ENCODE measurements at places on chromosomes 13 and 19. TPM values are rescaled to one million over a fixed set of nuclear protein-coding genes. Genes with fewer than 3 reads are reported as not detected.
A peak's percentile ranks its signal among the peaks of the same experiment; 100 is the strongest.

LHFPL6 gene
- total RNA-seq: 4.8 TPM

DNA sequence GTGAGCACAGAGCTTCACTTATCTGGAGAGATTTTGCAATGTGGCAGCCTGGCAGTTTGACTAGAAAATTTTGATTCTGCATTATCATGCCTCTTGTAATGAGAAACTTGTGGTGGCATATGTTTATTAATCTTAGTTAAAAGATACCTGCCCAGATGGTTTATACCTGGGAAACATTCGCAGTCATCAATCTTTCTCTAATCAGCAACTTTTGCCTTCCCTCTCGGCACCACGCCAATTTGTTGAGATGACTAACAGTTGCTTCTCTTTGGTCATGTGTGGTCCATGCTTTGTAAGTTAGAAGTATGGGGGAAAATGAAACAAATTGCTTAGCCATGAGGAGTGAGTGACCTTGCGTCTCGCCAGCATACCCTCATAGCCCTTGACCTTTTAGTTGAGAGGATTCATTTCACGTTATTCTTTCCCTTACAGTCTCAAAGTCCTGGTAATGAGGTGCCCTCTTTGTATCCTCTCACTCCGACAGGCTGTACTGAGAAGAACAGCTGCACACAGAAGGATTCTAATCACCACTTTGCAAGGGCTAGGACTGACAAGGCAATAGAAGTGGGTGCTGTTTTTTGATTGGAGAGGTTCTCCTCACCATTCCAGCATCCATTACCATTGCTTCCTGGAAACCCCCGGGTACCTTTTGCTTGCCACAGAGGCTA, 201.4 kb downstream of the OXGR1 start:
- DNase-seq: no peak
- no peaks in the 10 kb centered on the region for H3K27me3 ChIP-seq
- no peaks in the 10 kb centered on the region for H3K4me1 ChIP-seq
- H3K27ac ChIP-seq: no peak overlapping the region
- H3K36me3 ChIP-seq: no peaks in the 10 kb centered on the region
- H3K4me3 ChIP-seq: no peak overlapping the region

DNA sequence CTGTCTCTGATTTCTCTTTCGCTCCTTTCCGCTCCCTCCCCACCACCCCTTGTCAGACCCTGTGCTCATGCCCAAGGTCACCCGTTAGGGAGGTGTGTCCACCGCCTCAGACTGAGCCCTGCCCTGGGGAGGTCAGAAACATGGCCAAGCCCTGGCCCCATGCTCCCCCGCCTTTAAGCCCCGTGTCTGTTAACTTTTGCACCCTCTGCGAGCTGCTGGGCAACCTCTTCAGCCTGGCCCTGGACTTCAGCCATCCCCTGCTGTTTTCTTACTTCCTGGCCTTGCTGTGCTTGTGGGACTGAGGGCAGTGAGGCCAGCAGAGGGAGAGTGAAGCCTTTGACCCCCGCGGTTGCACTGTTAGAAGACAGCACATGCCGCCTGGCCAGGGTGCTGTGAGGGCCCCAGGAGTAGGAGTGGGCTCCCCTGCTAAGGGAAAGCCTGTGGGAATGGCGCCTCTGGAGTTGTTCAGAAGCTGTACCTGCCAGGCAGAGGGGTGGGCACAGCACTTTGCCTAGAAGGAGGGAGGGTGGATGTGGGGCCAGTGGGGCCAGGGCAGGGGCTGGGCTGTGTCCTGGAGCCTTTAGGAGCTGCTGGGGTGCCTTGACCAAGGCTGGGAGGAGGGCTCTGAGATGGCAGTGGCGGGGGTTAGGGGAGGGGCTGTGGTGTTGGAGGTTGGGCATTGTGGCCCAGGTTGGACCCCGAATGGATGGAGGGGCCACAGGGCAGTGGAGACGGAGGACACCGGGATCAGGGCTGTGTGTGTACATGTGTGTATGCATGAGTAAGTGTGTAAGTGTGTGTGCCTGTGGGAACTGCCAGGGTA, 7.9 kb downstream of the UPF1 start:
- H3K4me3 ChIP-seq: no peak overlapping the region
- H3K4me1 ChIP-seq: peaks cover 49% of the 10 kb centered on the region
- DNase-seq: no peak
- H3K36me3 ChIP-seq: peaks cover 44% of the 10 kb centered on the region
- H3K27ac ChIP-seq: peak overlapping the region; percentile 33

DNA sequence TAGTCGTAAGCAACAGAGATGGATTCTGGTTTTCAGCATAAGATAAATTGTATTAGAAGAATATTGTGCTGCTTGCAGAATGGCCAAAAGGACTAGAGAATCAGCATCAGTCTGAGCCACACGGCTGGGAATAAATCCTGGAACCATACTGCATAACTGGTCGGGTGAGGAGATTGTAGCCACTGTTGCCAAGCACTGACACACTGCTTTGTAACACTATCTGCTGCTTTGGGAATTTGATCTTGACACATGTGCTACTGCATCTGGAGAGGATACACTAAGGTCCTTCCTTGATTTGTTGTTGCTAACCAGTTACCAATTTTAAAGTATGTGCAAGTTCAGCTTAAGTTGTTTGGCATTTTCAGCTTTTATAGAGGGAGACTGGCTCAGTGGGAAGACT, 1.9 kb downstream of the HNRNPA1L2 start:
- peaks cover 4% of the 10 kb centered on the region for H3K4me1 ChIP-seq
- no peak overlapping the region for H3K27ac ChIP-seq
- H3K4me3 ChIP-seq: no peak overlapping the region
- no peak for DNase-seq
- peaks cover 47% of the 10 kb centered on the region for H3K36me3 ChIP-seq

DNA sequence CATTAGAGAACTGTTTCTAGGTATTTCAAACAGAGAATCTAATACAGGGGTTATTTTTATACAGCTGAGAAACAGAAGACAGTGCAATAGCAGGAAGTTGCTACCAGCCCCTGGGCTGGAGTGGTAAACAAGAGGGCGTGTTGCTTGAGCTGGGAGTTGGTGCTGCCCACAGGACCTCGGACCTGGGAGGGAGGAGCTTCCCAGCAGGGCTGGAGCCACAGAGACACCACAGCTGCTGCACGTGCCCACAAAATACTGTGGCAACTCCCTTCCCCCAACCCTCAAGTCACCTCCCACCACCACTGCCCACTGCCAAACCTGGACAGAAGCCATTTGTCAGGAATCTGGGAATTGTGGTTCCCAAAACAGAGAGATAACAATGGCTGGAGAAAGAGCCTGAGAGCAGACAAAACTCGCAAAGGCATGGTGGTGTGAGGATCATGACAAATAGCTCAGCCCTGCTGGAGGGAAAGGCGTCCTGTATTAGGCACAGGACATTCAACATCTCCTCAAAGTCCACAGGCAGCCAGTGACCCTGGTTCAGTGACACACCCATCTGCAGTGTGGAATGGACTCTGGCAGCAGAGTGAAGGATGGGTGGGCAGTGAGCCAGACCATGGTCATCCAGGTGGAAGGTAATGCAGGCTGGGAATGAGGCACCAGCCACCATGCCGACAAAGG, 57.2 kb downstream of the SPATA13 start:
- H3K36me3 ChIP-seq: no peaks in the 10 kb centered on the region
- no peak overlapping the region for H3K4me3 ChIP-seq
- no peak overlapping the region for H3K27ac ChIP-seq
- no peak for DNase-seq

HRC gene
- not detected for total RNA-seq

DENND1C gene
- 70.0 TPM for total RNA-seq

GRCh38 chr19:2969104-2969504, 8.3 kb upstream of the TLE6 start:
- H3K4me1 ChIP-seq: peaks cover under 1% of the 10 kb centered on the region
- DNase-seq: no peak
- no peak overlapping the region for H3K4me3 ChIP-seq
- H3K27me3 ChIP-seq: peaks cover 1% of the 10 kb centered on the region

TMEM150B gene
- total RNA-seq: 0.46 TPM

DNA sequence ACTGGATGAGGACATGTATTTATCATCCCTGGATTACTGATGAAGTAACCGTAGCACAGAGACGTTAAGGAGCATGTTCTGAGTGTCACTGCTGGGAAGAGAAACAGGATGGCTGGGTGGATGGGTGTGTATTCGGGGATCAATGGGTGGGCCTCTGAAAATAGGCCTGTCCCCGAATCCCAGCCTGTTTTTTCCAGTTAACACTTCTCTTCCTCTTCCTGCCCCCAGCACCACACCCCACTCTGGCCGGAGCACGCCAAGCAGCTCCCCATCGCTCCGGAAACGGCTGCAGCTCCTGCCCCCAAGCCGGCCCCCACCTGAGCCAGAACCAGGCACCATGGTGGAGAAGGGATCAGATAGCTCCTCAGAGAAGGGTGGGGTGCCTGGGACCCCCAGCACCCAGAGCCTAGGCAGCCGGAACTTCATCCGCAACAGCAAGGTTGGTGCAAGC, 8.8 kb downstream of the GRAMD1A start:
- no peak overlapping the region for H3K27ac ChIP-seq
- H3K27me3 ChIP-seq: no peaks in the 10 kb centered on the region
- H3K4me3 ChIP-seq: no peak overlapping the region
- peaks cover 32% of the 10 kb centered on the region for H3K4me1 ChIP-seq
- peaks cover 73% of the 10 kb centered on the region for H3K36me3 ChIP-seq
- no peak for DNase-seq

ZNF835 gene
- total RNA-seq: 0.09 TPM

GRCh38 chr13:20258208-20258962, 26.3 kb upstream of the GJB6 start:
- H3K27ac ChIP-seq: no peak overlapping the region
- H3K36me3 ChIP-seq: no peaks in the 10 kb centered on the region
- peaks cover 15% of the 10 kb centered on the region for H3K27me3 ChIP-seq
- H3K4me1 ChIP-seq: no peaks in the 10 kb centered on the region

- no peaks in the 10 kb centered on the region for H3K36me3 ChIP-seq
- H3K27ac ChIP-seq: no peak overlapping the region
- DNase-seq: no peak
- H3K27me3 ChIP-seq: no peaks in the 10 kb centered on the region
- H3K4me3 ChIP-seq: no peak overlapping the region
Observed at GRCh38 chr13:90068658-90069057, 1278.8 kb upstream of the MIR17HG start.

GRCh38 chr13:74024314-74024713, 109.9 kb downstream of the KLF12 start:
- no peaks in the 10 kb centered on the region for H3K27me3 ChIP-seq
- H3K4me3 ChIP-seq: no peak overlapping the region
- DNase-seq: no peak
- peaks cover 48% of the 10 kb centered on the region for H3K36me3 ChIP-seq
- H3K4me1 ChIP-seq: peaks cover 30% of the 10 kb centered on the region

LILRA5 gene
- total RNA-seq: not detected

GRCh38 chr13:49681842-49682435, 9.3 kb downstream of the EBPL start:
- DNase-seq: no peak
- H3K27ac ChIP-seq: no peak overlapping the region
- no peak overlapping the region for H3K4me3 ChIP-seq
- H3K36me3 ChIP-seq: peaks cover 22% of the 10 kb centered on the region

KLC3 gene
- 0.18 TPM for total RNA-seq

DNA sequence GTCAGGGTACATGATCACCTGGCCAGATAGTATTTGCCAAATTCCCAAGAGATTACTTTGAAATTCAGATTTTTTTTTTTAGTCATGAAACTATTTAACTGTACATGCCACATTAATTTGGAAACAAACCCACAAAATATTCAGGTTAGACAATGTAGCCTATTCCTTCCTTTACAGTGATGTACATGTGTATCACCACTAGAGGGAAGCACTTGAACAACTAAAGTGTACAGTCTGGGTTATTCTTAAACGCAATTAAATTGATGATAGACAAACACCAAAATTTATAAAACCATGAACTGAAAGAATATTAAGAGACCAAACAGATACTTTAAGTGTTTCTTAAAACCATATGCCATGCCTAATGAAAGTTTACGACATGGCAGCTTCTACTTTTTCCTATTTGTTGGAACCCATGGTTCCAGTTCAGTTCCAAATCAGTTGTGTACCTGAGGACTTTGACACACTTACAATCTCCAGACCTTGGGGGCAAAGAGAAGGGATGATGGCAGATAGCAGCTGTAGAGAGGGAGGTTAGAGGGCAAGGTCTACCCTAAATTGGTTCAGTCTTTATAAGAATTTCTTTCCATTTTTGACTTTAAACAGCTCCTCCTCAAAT, 52.8 kb downstream of the TNFSF13B start:
- peaks cover 14% of the 10 kb centered on the region for H3K27me3 ChIP-seq
- no peak overlapping the region for H3K4me3 ChIP-seq
- DNase-seq: no peak
- no peak overlapping the region for H3K27ac ChIP-seq
- H3K4me1 ChIP-seq: peaks cover 1% of the 10 kb centered on the region

DNA sequence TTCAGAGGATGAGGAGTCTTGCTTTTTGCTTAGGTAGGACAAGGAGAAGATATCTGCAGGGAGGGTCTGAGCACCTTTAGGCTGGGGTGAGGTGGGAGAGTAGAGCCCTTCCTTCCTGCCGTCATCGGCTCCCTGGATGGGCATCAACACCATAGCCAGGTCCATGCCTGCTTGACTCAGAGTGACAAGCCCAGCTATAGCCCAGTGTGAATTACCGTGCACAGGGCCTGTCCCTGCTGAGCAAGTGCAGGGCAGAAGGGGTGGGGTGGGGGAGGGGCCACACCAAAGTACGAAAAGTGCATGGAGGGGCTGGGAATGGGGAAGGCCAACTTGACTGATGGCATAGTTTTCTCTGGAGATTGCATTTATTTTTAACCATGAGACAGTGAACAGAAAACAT, 30.3 kb upstream of the RNF113B start:
- H3K36me3 ChIP-seq: no peaks in the 10 kb centered on the region
- no peak overlapping the region for H3K27ac ChIP-seq
- no peak overlapping the region for H3K4me3 ChIP-seq
- no peaks in the 10 kb centered on the region for H3K4me1 ChIP-seq
- H3K27me3 ChIP-seq: no peaks in the 10 kb centered on the region
- no peak for DNase-seq

UBE2M gene
- 142 TPM for total RNA-seq

PPP6R1 gene
- 183 TPM for total RNA-seq

TMEM238 gene
- total RNA-seq: 10.5 TPM

GRCh38 chr13:24868874-24869273, 104.9 kb downstream of the RNF17 start:
- no peak for DNase-seq
- no peak overlapping the region for H3K4me3 ChIP-seq
- peaks cover 3% of the 10 kb centered on the region for H3K4me1 ChIP-seq
